NCI-H187 treated with DMSO at 0.1 percent for 48 hours (cell line): ENCODE measurements at places on chromosomes 2 and 18.

- no peak for DNase-seq
Measured at GRCh38 chr2:150259746-150260145, 227.7 kb downstream of the RND3 start.

DNA sequence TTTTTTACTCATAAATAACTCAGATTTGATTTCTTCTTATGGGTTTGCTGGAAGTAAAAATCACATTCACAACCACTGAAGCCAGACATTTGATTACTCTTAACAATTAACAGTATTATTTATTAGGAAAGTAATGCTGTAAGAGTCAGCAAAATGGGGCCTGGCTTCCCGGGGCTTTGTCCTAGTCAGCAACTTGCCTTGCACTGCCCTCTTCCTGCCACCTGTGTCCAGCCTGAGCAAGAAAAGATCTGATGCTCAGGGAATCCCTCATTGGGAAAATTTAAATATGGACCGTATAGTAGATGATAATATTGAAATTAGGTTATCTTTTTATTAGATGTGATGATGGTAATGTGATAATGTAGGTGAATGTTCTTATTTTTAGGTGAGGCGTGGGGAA lies 30.8 kb upstream of the ACYP2 start:
- no peak for DNase-seq

- no peak for DNase-seq
Measured at GRCh38 chr2:203733684-203734083, 27.2 kb downstream of the CD28 start.

GRCh38 chr18:22742409-22742808 lies 190.7 kb upstream of the RBBP8 start:
- no peak for DNase-seq

GRCh38 chr18:45161850-45162249 lies 453.4 kb upstream of the SLC14A2 start:
- DNase-seq = no peak

- no peak for DNase-seq
Measured at GRCh38 chr2:46329803-46330775, 32.9 kb downstream of the EPAS1 start.

DNA sequence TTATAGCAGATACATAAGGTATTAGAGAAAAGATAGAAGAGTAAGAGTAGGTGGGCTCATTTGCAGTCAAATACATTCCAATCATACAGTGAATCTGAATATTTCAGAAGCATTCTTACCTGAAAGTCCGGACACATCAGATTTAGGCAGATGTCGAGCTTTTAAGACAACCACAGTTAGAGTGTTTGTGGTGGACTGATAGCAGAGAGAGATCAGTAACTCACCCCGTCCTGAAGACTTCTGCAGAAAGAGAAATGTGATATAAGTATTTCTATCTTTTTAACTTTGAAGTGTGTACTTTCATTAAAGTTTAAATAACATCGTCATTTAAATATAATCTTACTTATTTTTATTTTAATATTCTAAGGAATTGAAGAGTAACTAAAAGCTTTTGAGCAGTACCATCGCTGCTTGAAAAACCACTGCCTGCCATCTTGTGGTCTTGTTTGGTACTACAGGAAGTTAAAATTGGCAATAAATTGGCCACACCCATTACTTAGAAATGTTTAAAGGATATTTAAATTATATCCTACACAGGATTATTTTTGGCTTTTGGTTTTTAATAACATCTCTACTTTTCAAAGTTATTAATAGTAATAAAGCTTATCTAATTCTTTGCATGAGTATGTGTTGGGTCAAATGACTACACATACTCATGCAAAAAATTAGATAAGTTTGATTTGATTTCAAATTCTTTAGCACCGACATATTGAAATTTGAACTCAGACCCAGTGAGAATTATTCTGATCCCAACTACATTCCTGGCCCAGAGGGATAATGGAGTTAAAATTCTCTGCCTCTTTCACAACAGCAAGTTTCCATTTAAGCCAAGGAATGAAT lies 5.5 kb downstream of the SYT4 start:
- DNase-seq = no peak

DNA sequence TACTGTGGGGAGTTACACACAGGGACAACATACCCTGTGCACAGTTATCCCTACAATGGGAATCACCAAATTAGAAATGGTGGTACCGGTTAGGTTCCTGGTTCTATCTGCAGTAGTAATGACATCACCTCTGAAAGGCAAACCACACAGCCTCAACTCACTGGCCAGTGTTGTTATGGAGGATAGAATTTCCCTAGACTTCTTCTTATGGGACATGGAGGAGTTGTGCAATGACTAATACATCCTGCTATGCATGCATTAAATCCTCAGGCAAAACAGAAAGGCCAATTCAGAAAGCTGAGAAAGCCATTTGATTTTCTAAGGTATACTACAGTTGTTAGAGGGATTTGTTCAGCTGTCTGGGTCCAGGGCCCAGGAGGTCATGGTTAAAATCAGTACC lies 439.3 kb downstream of the TMX3 start:
- DNase-seq = no peak

GRCh38 chr2:14706201-14706600 lies 73.7 kb downstream of the LRATD1 start:
- DNase-seq = no peak
